ENCODE measurements at places on chromosomes 12 and 14.

DNA sequence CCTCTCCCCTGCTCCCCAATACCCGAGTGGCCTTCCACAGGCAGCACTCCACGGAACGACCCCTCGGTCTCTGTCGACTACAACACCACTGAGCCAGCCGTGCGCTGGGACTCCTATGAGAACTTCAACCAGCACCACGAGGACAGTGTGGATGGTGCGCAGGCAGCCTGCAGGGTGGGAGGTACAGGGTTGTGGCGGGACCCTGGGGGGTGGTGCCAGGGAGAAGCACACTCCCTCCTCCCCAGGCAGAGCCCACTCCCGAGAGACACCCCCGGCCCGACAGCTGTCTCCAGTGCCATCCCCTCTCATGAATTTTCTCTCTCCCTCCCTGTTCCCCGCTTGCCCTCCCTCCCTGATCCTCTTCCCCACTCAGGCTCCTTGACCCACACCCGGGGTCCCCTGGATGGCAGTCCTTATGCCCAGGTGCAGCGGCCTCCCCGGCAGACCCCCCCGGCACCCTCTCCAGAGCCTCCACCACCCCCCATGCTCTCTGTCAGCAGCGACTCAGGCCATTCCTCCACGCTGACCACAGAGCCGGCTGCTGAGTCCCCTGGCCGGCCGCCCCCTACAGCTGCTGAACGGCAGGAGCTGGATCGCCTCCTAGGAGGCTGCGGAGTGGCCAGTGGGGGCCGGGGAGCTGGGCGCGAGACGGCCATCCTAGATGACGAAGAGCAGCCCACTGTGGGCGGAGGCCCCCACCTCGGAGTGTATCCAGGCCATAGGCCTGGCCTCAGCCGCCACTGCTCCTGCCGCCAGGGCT lies 9.0 kb downstream of the TNS2 start:
- no peak for DNase-seq

- DNase-seq = no peak
Observed at GRCh38 chr12:125288931-125289928, 224.0 kb downstream of the AACS start.

- no peak for DNase-seq
Observed at GRCh38 chr14:74211945-74212580, 27.2 kb upstream of the VSX2 start.

GRCh38 chr12:50947933-50948626 lies 4.3 kb upstream of the HIGD1C start:
- DNase-seq = no peak

GRCh38 chr12:107775093-107775721 lies 703 bp downstream of the ASCL4 start:
- no peak for DNase-seq

- no peak for DNase-seq
Observed at GRCh38 chr12:113285679-113286610, 49.0 kb downstream of the SLC8B1 start.

GRCh38 chr14:37021390-37021789 lies 151.0 kb downstream of the SLC25A21 start:
- no peak for DNase-seq

DNA sequence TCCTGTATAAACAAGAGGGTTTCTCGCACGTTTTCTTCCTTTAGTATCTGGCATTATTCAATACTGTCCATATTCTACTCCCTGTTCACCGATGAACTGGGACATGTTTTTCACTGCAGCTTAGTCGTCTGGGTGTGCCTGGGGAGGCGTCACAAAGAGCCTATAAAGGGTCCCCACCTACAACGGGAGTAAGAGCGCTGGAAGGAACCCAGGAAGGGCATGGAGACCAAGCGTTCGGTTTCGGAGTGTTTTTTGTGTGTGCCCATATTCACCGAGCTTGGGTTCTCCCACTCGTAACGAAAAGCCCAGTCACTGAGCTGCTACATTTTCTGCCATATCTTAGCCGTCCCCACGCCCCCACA lies 592 bp upstream of the USP15 start:
- DNase-seq = no peak

- no peak for DNase-seq
Observed at GRCh38 chr14:100590726-100591452, 3.7 kb upstream of the BEGAIN start.

- DNase-seq = no peak
Observed at GRCh38 chr12:18320036-18320617, 58.8 kb downstream of the PIK3C2G start.

- no peak for DNase-seq
Observed at GRCh38 chr14:81971911-81972310, 438.3 kb upstream of the SEL1L start.

GRCh38 chr12:111768159-111768895 lies 1.6 kb downstream of the ALDH2 start:
- no peak for DNase-seq

- peak; percentile 34 for DNase-seq
Observed at GRCh38 chr12:3491938-3492792, 1.2 kb downstream of the PRMT8 start.

DNA sequence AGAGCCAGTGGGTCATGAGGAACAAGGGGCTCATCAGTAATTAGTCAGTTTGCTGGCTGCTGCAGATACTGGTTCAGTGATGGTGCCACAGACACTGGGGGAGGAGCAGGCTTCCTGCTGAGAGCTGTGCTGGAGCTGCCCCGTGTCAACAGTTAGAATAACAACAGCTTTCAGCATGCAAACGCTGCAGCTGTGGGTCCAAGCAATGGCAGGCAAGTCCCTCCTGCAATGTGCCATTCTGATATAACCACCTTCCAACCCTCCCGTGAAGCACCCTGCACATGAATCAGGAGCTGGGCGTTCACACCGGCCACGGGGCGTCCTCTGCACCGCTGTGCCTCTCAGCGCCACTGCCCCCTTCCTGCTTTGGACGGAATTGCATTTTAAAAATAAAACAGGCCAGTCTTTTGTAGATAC lies 258.4 kb upstream of the SFSWAP start:
- no peak for DNase-seq

DNA sequence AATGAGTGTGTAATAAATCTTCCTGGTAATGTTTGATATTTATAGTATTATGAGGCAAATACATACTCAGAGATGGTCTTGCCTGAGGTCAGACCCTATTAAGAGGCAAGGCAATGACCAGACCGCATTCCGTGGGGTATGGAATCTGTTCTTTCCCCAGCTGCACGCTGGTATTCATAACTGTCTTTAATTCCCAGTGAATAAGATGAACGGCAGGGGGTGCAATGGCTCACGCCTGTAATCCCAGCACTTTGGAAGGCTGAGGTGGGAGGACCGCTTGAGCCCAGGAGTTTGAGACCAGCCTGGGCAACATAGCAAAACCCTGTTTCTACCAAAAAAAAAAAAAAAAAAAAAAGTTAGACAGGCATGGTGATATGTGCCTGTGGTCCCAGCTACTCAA lies 44.6 kb downstream of the ERO1A start:
- DNase-seq = no peak

GRCh38 chr12:126069549-126070165 lies 1004.4 kb downstream of the AACS start:
- DNase-seq = peak; percentile 28

- DNase-seq = no peak
Observed at GRCh38 chr14:78310272-78310671, 140.1 kb downstream of the NRXN3 start.

GRCh38 chr12:76470028-76470939 lies 89.3 kb downstream of the OSBPL8 start:
- no peak for DNase-seq

DNA sequence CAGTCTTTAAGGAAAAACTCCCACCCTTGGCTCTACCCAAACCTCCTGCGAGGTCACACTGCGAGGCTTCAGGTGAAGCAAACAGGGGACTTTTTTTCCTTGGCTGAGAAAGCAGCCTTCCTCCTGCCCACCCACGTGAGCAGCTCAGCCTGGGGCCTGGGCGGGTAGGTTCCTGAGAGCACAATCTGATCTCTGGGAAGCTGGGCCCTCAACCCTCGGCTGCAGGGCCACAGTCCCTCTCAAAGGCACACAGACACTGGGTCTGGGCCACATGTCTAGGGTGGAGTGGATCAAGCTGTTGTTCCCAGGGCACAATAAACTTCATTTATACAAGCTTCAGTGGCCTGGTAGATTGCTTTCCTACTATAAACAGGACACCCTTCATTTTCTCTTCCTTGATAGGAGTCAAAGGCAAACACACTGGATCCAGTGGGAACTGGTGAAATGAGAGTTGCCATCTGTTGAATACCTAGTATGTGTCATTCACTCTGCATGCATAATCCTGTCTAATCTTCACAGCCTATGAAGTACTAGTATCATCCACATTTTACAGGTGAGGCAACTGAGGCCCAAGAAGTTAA lies 41.3 kb upstream of the PNMA1 start:
- peak; percentile 34 for DNase-seq

DNA sequence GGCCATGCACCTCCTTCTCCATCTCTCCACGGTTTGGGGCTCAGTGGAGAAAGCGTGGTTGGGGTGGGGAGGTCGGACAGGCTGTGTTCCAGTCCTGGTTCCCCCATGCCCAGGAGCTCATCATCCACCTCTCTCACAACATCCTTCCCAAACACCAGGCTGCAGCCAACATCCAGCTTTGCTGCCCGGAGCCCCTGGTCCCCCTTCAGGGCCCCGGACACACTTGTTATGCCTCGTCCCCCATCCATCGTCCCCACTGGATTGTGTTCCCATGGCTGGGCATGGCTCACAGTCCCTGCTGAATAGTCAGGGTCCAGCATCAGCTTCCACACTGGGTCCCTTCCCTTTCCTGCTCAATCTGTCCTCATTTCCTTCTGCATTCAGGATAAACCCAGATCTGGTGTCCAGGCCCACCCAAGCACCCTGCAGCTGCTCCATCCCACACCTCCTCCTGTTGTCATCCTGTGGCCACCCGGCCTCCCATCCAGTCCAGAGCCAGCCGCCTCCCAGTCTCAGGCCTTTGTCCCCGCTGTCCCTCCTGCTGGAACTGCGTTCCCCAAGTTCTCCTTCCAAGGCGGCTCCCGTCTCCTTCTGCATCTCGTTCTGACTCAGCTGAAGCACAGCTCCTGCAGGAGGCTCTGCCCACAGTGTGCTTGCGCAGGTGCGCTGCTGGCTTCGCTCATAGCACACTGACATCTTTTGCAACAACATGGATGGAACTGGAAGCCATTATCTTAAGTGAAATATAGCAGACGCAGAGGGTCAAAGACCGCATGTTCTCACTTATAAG lies 211.4 kb upstream of the RTL1 start:
- no peak for DNase-seq

GRCh38 chr12:109356577-109356976 lies 8.9 kb downstream of the MYO1H start:
- no peak for DNase-seq

DNA sequence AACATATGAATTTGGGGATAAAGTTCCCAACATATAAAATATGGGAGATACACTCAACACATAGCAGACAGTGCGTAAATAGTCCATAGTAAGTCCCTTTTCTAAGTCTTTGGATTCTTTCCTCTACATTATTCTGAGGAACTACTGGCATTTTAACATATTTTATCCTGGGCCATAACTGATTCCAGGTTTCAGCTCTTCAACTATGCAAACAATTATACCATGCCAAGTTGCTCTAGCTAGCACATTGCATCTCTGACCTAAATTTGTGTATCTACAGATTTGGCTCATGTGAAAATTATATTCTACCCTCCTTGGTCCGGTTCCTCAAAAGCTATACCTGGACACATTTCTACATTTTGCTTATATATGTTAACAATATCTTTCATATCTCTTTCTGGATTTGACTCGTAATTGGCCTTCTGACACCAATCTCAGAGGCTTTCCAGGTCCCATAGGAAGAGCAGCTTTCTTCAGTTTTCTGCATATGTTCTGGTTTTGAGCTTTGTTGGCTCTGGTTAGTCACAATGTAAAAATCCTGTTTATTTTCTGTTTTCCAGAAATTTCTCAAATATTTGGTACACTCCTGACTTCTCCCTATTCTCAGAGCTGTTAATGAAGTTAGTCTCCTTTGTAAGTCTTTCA lies 305.4 kb downstream of the BMP4 start:
- DNase-seq = no peak

GRCh38 chr12:70049596-70050360 lies 193.5 kb upstream of the CNOT2 start:
- DNase-seq = no peak

GRCh38 chr12:60100852-60101251 lies 505.0 kb downstream of the SLC16A7 start:
- no peak for DNase-seq

GRCh38 chr12:10169104-10169503 lies 2.8 kb downstream of the OLR1 start:
- no peak for DNase-seq

DNA sequence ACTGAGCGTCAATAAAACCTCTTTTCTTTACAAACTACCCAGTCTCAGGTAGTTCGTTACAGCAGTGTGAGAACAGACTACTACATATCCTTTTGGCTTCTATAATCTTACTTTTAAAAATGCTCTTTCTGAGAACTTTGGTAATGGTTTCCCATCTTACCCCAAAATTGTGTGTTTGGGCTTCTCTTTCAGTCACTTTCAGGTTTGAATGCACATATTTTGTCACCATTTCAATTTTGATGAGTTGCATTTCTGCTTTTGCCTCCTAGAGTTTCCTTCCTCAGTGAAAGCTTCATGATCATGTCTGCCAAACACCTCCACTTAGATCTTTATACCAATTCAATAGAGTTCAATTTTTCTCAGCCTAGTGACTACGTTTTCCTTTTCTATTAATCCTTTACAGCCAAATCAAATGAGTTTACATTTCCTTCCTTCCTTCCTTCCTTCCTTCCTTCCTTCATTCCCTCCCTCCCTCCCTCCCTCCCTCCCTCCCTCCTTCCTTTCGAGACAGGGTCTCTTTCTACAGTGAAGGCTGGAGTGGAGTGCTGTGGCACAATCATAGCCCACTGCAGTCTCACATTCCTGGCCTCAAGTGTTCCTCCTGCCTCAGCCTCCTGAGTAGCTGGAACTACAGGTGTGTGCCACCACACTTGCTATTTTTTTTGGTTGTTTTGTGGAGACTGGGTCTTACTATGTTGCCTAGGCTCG lies 124.9 kb downstream of the BCAT1 start:
- DNase-seq = no peak

GRCh38 chr12:75130811-75131210 lies 78.8 kb downstream of the KCNC2 start:
- DNase-seq = no peak

- DNase-seq = no peak
Observed at GRCh38 chr14:61555056-61555838, 140.1 kb upstream of the HIF1A start.

GRCh38 chr12:82461836-82462235 lies 103.5 kb downstream of the METTL25 start:
- no peak for DNase-seq

DNA sequence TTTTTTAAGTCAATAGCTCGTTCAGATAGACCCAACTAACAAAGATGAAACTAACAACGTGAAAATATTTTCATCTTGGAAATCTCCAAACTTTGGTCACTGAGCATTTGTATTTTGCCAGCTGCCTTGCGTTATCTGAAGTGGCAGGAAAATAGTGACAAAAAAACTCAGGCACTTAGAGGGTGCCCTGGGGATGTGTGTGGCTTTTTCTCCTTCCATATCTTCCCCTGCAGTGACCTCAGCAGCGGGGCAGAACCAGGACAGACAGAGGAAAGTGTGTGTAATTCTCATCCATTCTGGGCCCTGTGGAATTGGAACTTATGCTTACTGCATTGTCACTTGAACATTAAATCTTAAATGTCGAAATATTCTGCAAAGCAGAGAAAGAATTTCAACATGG lies 152.0 kb downstream of the BCAT1 start:
- DNase-seq = no peak
